IPS-NIHi11 (cell line): ENCODE measurements at places on chromosomes 16 and 17.

DNA sequence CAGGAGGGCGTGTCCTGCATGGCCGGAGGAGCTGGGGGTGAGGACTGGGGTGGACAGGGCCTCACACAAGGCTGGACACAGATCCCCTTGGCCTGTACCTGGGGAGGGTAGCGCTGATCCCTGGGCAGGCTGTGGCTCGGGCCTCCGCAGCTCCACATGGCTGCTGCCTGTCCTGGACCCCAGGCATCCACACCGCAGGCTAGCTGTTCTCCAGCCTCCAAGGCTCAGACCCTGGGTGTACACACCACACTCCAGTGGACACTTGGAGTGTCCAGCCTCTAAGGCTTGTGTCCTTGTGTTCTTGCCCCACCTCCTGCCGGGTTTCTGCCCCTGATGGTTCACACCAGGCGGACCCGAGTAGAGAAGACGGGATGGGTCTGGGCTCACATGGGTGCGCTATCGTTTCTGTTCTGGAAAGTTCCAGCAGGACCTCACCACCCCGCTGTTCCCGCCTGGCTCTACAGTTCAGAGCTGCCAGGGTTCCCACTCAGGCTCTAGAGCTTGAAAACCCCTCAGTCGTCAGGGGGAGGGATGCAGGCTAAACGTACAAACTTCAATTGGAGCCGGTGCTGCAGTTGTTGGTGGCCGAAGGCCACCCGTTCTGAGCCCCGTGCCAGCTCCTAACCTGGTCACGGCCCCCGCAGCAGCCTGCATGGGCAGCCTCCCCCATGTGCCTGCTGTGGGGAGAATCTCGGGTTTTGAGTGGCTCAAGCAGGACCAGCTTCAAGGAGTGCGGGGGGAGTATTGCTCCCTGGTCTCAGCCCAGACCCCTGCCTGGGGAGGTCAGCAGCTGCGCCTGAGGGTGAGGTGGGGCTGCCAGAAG is 6.6 kb upstream of the FN3KRP start:
- DNase-seq, result no peak

- no peak for DNase-seq
Measured at GRCh38 chr16:46996952-46997458, 23.5 kb upstream of the DNAJA2 start.

DNA sequence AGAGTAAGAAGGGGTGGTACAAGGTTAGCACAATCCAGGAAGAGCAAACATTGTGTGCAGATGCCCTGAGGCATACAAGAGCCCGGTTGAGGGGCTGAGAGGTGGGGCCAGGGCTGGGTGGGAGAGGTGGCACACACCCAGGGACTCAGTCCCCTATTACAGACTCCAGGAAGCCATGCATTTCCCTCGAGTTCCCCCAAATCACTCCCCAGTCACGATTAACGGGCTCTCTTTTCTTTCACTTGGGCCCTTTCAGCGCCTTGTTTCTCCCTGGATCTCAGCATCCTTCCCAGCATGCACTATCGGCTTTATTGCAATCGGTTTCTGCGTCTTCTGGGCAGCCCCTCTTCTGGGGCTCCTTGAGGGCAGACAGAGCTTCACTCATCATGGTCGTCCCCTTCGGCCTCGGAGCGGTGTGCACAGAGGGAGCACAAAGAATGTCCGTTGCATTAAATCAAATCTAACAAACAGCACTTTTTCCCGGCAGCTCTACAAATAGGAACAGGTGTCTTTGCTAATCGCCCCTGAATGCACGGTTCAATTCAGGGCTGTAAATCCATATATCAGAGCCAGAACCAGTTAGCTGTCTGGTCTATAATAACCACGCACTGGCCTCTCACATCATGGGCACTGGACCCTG is 184.6 kb upstream of the HSBP1 start:
- no peak for DNase-seq

DNA sequence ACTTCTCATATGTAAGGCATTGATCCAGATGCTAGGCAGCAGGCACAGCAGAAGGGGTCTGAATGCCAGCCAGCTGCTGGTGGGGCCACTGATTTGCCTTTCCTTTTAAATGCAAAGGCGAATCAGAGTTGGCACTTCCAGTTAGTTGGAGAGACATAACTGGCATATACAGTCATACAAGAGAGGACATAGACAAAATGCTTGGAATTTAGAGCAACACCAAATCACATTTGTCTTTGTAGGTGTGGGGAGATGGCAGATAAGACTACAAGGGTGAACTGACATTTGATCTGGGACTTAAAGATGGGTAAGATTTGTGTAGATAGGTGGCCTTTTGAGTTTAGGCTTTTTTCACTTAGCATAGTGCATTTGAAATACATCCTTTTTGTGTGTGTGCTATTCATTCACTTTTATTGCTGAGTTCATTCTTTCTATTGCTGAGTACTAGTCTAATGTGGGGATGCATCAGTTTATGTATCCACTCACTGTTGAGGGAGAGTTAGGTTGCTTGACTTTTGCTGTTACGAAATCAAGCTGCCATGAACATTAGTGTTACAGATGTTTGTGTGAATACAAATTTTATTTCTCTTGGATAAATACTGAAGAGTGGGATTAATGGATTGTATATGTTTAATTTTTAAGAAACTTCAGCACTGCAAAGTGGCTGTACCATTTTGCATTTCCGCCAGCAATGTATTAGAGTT is 74.1 kb downstream of the SPECC1 start:
- no peak for DNase-seq

DNA sequence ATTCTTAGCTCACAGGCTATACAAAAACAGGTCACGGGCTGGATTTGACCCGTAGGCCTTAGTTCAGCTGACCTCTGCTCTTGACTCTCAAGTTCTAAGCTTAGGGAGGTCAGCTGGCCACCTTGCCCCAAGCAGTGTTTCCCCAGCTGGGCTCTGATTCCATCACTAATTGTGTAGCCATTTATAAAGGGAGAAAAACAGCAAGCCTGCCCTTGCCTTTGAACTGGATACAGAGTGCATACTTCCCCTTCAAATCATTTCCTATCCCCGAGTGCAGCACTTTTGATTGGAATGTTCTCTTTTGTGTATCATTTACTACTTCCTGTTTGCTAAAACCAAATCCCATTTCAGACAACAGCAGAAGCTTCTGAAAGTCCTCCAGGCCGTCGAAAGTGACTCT is 153.6 kb downstream of the KATNIP start:
- DNase-seq, result no peak

GRCh38 chr16:55571-56136 is 2.0 kb downstream of the SNRNP25 start:
- DNase-seq, result no peak

GRCh38 chr16:60605176-60605575 is 1431.1 kb downstream of the CDH8 start:
- DNase-seq, result no peak

- no peak for DNase-seq
Measured at GRCh38 chr17:33515974-33516373, 222.9 kb upstream of the ASIC2 start.

GRCh38 chr16:31420037-31420436 is 8.1 kb downstream of the COX6A2 start:
- DNase-seq, result no peak

GRCh38 chr16:71242036-71242435 is 11.5 kb upstream of the HYDIN start:
- DNase-seq, result no peak
